ENCODE measurements at places on chromosomes 7 and 10.

DNA sequence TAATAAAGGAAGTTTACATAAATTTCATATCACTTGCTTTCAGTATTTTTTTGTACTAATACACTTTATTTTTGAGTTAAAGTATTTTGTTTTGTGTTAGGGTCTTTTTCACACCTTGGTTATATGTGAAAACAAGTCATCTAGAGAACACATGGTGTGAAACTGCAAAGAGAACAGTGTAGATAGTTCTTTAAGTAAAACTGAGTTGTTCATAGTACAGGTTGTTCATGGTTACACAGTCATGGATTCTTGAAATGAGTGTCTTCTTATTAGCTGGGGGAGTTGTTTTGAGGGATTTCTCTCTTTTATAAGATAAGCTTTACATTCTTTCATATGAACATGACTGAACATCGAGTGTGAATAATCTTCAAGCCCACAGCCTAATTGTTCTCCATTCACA, 244.2 kb downstream of the THSD7A start:
- DNase-seq, result no peak

DNA sequence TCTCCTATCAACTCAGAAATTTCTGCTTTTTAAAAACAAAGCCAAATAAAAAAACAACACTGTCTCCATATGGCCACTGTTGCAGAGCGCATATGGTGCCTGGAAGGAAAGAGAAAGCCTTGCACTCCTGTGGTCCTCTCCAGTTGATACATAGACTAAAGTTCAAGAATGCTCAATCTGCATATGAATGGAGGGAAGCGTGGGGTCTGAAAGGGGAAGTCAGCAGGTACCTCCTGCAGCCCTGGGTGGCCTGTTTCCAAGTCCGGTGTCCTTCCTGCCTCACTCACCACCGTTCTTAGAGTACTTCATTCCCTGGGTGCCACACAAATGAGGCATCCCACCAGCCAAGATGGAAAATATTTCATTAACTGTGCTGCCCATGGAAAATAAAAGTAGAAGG, 138.3 kb upstream of the PALS2 start:
- no peak for DNase-seq

DNA sequence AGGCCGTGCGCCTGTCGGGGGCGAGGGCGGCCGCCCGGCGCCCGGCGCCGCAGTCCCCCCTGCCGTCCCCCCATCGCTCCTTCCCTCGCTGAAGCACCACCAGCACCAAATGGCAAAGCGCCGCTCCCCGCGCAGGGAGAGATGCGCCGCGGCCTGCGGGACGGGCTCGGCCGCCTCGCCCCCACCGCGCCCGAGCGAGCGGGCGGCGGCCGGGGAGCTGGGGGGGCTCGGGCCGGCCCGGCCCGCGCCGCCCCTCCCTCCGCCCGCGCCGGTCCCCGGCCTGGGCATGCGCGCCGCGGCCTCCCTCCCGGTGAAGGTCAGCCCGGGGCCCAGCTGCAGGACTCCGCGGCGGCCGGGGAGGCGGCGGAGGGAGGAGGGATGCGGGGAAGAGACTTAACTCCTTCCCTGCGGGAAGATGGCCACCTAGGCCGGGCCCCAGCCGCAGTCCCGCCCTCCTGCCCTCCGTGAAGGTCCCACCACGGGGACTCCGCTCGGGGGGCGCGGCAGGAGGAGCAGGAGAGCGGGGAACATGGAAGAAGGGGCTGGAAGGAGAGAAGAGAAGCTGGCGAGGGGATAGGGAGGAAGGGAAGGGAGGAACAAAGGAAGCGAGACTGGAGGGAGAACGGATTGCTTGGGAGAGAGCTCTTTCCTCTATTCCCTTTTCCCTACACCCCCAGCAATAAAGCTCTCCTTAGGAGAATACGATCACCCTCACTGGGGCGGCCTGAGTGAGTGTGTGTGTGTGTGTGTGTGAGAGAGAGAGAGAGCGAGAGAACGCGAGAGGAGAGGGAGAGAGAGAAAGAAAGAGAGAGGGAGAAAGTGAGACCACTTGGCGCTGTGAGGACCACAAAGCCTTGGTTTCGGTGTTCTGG, 3.4 kb upstream of the SMARCD3 start:
- no peak for DNase-seq

DNA sequence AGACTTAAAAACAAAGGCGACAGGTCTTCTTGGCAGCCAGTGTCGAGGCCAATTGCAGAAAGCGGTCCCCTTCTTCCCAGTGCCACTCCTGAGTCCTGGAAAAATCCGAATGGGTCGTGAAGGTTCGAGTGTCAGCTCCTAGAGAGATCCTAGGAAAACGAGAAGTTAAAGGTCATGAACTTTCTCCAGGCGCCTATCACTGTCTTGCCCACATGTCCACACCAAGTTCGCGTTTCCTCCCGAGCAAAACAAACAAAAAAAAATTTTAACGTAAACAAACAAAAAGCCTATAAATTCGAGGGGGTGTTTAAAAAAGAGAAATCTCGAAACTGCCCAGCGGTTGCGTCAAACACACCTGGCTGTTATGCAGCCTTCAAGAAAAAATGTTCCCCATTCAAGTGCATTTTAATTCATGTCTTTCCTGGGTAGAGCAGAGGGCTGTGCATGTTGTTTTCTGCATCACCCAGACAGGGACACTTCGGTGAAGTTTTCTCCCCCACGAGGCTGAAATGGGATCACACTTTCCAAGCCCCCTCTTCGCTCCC, 1.5 kb downstream of the ARHGAP21 start:
- no peak for DNase-seq

DNA sequence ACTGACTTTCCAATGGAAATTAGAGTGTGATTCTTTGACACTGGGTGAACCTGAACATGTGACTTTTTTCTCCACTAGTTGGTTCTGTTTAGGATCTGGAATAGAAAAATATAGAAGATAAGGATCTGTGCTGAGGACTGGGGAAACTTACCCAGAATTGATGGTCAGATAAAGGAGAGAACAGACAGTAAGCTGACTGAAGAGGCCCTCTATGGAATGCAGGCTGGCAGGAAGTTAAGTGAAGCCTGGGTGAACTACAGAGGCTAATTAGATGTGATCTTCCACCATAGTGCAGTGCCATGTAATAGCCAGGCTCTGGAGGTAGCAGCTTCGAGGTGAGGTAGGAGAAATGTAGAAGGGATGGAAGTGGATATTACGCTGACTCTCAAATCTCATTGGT, 455.3 kb downstream of the PLXDC2 start:
- DNase-seq, result no peak

DNA sequence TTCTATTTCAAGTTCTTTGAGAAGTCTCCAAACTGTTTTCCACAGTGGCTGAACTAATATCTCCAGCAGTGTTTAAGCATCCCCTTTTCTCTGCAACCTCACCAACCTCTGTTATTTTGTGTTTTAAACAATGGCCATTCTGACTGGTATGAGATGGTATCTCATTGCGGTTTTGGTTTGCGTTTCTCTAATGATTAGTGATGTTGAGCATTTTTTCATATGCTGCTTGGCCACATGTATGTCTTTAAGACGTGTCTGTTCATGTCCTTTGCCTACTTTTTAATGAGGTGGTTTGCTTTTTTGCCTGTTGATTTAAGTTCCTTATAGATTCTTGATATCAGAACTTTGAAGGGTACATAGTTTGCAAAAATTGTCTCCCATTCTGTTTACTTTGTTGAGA, 156.6 kb upstream of the IMMP2L start:
- DNase-seq, result no peak

DNA sequence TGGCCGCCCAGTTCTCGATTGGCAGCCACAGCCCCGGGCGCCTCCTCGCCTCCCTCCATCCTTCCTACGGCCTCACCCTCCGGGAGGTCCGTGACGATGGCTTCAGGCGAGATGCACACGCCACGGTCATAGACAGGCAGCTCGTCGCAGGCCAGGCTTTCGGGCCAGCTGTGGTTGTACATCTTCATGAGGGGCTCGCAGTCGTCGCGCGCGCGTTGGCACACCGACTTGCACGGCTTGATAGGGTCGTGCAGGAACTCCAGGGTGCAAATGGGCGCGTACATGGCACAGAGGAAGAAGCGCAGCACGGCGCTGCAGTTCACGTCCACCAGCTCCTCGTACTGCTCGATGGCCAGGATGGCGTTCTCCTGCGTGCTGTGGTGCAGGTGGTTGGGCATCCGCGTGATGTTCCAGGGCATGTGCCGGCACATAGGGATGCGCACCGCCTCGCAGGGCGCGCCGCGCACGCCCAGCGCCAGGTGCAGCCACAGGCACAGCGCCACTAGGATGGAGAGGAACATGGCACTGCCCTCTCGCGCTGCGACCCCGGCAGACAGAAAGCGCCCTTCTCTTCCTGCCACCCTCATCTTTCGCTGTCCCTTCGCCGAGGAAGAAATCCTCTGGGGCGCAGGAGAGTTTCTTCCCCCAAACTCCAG, 472 bp downstream of the SFRP4 start:
- no peak for DNase-seq

DNA sequence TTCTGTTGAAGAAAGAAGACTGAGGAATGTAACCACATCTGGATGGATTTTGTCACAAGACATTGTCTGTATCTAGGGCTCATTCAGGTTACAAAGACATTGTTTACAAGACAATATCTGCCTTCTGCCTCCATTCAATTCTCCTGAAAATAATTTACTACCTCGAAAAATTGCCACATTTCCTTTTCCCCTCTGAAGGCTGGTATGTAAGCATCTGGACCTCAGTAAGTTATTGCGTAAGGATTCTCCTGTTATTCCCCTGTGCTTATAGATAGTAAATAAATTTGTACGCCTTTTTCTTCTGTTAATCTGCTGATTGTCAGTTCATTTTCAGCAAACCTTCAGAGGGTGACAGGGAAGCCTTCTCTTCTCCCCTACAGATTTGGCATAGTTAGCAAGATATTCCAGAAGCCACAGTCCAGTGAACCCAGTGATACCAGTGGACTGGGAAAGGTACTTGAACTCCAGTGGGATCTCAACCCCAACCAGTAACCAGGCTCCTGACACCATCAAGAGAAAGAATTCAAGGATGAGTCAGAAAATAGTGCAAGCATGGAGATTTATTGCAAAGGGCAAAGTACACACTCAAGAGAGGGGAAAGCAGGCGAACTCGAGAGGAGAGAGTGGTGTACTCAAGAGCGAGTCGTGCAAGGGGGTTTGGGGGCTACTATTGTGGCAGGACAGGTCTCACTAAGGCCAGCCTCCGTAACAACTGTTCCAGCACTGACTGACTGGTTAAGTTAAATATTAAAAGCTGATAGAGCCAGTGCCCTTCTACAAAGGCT, 706.9 kb upstream of the GHITM start:
- no peak for DNase-seq

- DNase-seq, result no peak
These were observed 137.5 kb downstream of the GNAT3 start for GRCh38 chr7:80374321-80374720.

- DNase-seq, result no peak
These were observed 3.2 kb upstream of the GIMAP4 start for GRCh38 chr7:150564006-150564405.

DNA sequence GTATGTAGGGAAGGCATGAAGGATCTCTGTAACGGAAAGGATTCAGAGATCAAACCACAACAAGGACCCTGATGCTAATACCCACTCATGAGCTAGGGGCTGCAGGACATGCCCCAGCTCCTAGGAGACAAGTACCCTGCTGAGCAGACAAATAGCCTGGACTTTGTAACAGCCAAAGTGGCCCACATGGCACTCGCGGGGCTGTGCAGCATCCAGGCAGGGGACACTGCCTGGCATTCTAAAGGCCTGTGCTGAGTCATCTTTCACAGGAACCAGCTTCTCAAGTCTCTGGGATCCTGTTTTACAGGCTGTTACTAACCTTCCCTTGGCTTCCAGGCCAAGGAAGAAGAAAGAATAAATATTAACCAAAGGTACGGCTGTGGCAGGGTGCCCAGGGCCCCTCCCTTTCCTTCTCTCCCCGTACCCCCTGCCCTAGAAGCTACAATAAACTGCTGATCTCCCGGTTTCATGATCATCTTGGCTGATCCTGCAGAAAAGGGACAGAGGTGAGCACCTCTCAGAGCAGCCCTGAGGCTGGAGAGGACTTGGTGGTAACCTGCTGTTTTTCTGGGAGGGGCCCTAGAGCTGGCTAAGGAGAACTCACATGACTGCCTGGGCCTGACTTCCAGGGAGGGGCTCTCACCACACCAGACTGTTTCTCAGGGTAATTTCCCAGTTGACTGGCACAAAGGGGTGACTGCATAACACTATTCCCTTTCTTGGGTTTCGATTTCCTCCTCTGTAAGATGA, 4.2 kb upstream of the RPEL1 start:
- no peak for DNase-seq

DNA sequence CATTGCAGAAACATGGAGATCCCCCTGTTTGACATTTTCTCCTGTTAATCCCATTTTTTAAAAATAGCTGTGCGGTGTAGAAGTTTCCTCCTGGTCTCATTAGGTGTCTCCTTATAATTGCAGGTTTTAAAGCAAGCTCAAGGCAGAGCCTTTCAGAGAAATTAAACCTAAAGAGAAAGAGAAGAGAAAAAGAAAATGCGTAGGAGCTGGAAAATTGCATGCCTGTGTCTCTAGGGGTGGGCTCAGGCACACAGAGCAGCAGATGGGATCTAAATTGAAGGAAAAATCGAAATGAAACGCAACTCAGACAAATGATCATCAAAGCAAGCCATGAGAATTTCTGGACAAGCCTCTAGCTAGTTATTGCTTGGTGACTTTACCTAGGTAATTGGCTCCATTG, 40.1 kb downstream of the GPR26 start:
- no peak for DNase-seq

GRCh38 chr7:84780158-84781124, 406.4 kb downstream of the SEMA3D start:
- no peak for DNase-seq

GRCh38 chr7:157312941-157313340, 23.9 kb upstream of the DNAJB6 start:
- no peak for DNase-seq

GRCh38 chr10:131261890-131262475, 49.5 kb downstream of the TCERG1L start:
- DNase-seq, result no peak

- no peak for DNase-seq
These were observed 14.4 kb downstream of the MARCHF5 start for GRCh38 chr10:92305133-92306072.

- DNase-seq, result no peak
These were observed 135.2 kb downstream of the INHBA start for GRCh38 chr7:41567731-41568114.

DNA sequence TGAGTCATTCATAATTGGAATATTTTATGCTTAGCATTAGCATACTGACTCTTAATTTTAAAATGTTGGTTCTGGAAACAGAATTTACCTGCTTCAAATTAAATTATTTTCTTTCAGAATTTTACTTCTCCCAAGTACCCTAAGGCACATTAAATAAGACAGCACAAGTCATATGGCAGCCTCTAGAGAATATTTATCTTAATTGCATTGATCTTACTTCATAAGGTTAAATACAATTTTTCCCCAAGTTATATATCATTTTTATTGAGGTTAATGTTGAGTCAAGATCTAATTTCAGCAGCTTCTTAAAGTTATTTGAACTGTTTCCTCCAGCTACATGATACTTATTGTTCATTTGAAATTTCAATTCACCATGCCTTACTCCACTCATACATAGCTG, 123.1 kb upstream of the IMMP2L start:
- no peak for DNase-seq

Data from thoracic aorta (tissue), 2 donors.